ENCODE measurements at places on chromosomes 13 and 19.

DNA sequence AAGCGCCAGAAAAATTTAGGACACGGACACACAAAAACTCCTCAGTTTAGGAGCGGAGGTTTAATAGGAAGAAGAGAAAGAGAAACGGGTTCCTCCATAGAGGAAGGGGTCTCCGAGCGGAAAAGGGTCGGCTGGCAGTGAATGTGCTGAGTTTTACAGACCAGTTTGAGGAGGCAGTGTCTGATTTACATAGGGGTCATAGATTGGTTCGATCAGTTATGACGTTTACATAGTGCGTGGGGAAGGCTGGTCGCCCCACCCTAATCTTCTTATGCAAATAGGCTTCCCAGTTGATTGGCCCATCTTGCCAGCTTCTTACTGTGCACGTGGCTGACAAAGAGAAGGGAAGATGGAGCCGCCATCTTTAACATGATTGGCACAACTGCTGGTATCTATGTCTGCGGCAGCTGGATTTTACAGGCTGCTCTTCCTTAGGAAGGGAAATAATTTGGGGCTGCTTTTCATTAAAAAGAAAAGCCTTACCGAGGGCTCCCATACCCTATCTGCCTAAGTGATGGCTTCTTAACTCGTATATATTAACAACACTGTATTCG is 1.2 kb upstream of the ZNF225 start:
- DNase-seq = no peak

DNA sequence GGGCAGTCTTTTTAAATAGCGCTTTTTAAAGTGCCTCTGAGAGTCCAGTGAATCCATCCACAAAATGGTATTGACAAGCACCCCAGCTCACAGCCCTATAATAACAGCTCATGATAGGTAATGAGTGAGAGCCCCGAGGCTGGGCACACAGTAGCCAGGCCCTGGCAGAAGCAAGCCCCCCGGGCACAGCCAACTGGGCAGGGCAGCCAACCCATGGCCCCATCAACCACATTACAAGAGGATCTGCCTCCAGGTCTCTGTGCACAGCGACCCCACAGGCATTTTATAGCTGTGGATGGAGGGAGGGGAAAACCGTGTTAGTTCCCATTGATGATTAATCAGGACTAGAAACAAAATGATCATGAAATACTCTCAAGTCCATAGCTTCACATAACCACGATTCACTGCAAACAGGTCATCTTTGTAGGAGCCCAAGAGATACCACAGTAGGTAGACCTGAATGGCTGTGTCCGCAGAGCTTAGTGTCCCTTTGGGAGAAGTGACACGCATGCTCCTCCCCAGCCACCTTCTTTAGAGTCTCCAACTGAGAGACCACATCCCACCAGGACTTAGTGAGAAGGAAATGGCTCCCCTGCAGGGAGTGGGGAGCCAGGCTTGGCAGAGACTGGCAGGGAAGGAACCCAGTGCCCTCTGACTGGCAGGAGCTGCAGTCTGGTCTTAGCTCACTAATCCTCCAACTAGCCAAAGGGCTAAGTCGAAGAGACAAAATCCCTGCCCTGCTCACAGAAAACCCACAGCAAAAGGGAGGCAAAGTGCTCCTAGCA is 4.3 kb upstream of the VSTM2B start:
- DNase-seq = no peak

GRCh38 chr13:97559981-97560380 is 126.0 kb downstream of the RAP2A start:
- no peak for DNase-seq

GRCh38 chr19:3071768-3072167 is 9.5 kb upstream of the TLE5 start:
- DNase-seq = no peak

DNA sequence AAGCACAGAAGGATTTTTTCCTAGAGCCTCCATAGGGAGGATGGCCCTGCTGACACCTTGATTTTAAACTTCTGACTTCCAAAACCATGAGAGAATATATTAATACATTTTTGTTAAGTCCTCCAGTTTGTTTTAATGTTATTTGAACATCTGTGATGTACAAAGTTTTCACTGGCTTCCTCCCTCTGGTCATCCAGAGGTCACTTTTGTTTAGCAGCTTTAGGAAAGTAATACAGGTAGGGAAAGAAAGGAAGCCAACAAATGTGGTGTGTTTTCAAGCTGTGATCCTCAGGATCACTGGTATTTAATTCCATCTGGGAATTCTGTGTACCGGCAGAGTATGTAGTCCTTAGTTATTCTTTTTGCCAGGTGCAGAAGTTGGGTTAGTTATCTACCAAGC is 488.8 kb upstream of the ATXN8OS start:
- no peak for DNase-seq

- no peak for DNase-seq
Observed at GRCh38 chr13:100315522-100315921, 226.6 kb downstream of the PCCA start.

GRCh38 chr19:45402298-45403061 is 2.4 kb downstream of the PPP1R13L start:
- DNase-seq = no peak

GRCh38 chr19:46515879-46516350 is 20.2 kb upstream of the PNMA8B start:
- DNase-seq = no peak

DNA sequence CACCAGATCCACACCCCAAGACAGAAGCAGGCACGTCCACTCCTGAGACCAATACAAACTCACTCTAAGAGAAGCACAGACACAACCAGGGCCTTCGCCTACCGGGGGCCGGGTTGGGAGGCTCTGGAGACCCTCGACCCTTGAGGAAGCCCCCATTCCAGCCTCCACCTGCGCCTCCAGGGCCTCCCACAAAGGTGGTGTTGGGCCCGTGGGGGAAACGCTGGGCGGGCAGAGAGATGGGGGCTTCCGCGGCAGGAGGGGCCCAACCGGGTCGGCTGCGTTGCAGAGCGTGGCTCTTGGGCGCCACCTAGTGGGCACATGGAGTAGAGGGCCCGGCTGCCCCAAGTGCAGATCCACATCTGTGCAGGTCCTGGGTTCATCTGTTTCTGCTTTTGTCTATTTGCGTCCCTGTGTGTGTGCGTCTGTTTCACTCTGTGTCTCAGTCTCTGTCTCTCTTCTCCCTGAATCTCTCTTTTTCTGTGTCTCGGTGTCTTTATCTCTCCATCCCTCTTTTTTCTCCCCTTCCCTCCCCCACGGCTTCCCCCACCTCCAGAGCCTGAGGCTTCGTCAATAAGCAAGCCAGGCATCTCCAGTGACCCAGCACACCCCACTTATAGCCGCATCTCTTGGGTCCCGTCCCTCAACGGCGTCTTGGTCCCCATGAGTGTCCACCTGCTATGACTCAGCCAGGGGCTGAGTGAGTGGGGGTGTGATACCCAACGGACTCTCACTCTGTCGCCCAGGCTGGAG is 10.5 kb upstream of the TINCR start:
- peak; percentile 19 for DNase-seq

- DNase-seq = no peak
Observed at GRCh38 chr13:100798739-100799361, 124.3 kb upstream of the TMTC4 start.

GRCh38 chr13:75333103-75333502 is 148.9 kb downstream of the TBC1D4 start:
- no peak for DNase-seq

DNA sequence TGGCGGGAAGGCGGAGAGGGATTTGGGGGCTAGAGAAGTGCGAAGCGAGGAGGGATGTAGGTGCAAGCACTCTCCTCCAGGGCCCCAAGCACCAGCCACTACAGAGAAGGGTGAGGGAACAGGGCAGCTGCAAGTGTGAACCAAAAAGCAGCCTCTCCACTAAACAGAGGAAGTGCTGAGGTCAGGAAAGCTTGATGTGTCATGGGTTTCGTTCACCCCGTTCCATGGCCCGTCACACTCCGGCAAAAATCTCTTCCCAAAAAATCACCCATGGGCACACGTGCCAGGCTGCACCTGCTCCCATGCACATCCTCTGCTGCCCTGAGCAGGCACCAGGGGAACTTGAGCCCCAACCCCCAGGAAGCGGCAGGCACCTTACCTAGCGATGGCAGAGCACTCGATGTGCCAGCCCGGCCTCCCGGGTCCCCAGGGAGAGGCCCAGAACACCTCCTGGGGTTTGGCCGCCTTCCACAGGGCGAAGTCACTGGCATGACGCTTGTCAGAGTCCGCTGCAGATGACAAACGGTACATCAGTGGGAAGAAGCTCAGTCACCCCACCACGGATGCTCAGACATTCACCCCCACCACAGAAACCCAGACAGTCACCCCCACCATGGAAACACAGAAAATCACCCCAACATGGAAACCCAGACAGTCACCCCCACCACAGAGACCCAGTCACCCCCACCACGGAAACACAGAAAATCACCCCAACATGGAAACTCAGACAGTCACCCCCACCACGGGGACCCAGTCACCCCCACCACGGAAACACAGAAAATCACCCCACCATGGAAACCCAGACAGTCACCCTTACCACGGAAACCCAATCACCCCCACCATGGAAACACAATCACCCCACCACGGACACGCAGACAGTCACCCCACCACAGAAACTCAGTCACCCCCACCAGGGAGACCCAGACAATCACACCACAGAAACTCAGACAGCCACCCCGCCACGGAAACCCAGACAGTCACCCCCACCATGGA is 29.0 kb downstream of the CARS2 start:
- DNase-seq = no peak

DNA sequence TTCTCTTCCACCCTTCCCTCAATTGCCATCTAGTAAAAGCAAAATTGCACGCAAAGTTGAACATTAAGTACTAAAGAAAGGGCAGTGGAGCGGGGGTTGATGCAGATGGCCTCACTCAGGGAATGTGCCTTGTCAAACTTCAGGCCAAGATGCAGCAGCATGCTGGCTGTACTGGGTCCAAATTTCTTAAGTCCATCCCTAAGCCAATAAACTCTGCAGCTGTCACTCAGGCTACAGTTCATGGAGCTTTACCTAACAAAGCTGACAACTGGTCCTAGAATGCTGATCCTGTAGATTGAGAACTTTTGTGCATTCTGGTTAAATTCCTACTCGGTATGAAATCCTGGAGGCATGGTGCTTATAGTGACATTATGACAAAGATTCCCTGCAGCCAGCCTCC is 88.4 kb downstream of the FOXO1 start:
- no peak for DNase-seq

GRCh38 chr19:44025217-44025936 is at the start of gene ZNF222:
ZNF222 (plus strand) TSS chr19:44025379; CDS start chr19:44025437, 58 bp downstream.
- peak; percentile 70 for DNase-seq

DNA sequence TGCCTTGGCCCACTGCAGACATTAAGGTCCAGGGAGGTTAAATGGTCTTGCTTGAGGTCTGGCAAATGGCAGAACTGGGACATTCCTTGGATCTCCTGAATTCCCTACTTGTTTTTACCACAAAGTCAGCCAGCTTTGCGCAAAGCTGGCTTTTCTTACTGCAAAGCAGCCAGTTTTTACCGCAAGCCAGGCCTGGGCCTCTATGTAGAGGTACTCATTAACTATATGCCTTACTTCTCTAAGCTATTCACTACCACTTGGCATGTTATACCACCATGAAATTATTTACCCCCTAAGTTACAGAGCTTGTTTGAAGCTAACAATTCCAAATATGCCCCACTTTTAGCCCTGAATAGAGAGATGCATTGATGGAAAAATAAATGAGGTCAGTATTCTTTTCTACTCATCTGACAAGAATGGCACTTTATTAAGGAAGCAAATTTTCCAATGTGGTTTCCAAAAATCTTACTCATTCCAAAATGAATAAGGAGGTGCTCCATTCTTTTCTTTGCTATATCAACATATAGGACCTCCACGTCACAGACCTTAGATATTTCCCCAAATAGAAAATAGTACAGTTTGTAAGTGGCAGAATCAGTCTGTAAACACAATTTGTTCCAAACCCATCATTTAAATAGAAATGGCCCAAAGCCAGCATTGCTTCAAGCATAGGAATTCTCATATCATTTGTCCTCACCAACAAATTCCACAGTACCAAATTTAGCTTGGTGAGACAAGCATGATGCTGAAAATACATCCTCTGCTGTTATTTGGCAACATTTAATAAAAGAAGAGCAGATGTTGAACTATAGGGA is 143.9 kb upstream of the TSC22D1 start:
- peak; percentile 50 for DNase-seq

GRCh38 chr19:3712663-3713611 is 4.8 kb downstream of the TJP3 start:
- DNase-seq = no peak

DNA sequence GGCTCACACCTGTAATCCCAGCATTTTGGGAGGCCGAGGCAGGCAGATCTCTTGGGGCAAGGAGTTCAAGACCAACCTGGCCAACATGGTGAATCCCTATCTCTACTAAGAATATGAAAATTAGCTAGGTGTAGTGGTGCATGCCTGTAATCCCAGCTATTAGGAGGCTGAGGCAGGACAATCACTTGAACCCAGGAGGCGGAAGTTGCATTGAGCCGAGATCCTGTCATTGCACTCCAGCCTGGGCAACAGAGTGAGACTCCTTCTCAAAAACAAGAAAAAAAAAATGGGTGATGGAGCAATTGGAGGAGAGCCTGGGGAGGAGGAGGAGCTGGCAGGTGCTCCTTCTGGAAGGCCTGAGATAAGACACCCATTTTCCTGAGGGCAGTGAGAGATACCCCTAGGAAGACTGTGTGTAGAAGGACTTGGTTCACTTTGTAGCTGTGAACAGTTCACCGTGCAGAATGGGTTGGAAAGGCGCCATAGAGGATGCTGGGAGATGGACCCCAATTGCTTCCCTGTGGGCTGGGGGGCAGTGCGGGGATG is 8.7 kb upstream of the CARM1 start:
- DNase-seq = no peak

DNA sequence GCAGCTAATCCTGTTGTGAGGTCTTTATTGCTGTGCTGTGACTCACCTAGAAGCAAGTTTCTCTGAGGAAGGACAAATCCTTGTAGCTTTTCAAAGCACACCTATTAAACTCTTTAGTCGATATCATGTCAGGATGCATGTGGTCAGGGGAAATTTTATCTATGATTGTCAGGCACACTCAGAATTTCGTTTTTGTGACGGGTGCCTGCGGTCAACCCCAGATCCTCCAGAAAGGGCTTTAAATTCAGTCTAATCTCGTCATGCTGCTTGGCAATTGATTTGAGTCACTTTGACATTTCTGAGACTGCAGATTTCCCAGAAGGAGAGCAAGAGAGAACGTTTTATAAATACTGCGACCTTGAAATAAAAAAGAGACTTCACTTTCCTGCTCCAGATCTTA is 316.9 kb downstream of the FGF9 start:
- DNase-seq = no peak

- DNase-seq = no peak
Observed at GRCh38 chr13:114256547-114256946, 21.9 kb downstream of the CDC16 start.

DNA sequence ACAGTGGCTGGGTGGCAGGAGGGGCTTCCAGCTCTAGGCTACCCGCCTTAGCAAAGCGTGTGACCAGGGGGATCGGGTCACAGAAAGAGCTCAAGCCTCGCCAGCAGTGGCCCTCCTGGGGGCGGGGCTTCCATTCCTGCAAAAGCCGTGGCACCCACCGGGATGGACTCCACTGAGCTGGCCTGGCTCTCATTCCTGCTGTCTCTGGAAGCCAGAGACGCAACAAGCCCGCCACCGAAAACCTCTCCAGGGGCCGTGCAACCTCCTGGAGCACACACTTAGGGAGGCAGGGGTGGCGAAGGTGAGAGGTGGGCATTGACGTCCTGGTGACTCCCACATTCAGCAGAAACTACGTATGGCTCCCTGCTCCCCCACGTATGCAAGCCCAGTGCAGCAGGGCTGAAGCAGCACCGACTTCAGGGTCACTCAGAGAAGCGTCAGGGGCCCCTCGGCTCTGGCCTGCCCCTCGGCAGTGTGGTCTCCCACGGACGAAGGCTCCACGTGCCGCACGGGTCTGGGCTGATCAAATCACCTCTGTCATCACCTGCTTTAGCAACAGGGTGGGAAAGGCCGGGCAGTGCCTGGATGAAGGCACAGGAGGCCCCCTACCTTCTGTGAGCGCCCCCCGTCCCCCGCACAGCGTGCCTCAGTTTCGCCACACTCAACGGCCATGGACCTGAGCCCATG is 3.1 kb downstream of the C19orf25 start:
- DNase-seq = no peak
